ENCODE measurements at places on chromosomes 5 and 9. TPM values are rescaled to one million over a fixed set of nuclear protein-coding genes. Genes with fewer than 3 reads are reported as not detected.

PRLR gene
- 2.2 TPM for polyA plus RNA-seq

IL17B gene
- 1.9 TPM for polyA plus RNA-seq

CCL27 gene
- polyA plus RNA-seq: 0.49 TPM

C9orf57 gene
- polyA plus RNA-seq: not detected

IFNA21 gene
- not detected for polyA plus RNA-seq

CCL28 gene
- polyA plus RNA-seq: 0.59 TPM

IFNA13 gene
- not detected for polyA plus RNA-seq

RGMB gene
- 14.6 TPM for polyA plus RNA-seq

SLC36A3 gene
- not detected for polyA plus RNA-seq

PDCD1LG2 gene
- 0.11 TPM for polyA plus RNA-seq

DNA sequence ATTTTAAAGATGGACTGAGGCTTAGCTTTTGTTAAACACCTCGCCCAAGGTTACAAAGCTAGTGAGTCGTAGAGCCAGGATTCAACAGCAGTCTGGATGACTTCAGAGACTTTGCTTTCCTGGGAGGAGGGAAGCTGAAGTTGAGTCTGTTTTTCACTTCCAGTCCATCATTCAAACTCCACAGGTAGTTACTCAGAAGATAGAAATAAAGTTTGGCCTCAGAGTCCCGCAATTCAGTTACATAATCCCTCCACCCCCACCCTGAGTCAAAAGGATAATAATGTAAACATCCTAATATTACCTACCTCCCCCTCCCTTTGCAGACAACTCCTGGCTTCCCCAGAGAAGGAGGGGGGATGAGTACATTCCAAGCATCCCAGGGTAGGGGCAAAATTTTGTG, 8.1 kb downstream of the HBEGF start:
- DNase-seq: no peak

DNA sequence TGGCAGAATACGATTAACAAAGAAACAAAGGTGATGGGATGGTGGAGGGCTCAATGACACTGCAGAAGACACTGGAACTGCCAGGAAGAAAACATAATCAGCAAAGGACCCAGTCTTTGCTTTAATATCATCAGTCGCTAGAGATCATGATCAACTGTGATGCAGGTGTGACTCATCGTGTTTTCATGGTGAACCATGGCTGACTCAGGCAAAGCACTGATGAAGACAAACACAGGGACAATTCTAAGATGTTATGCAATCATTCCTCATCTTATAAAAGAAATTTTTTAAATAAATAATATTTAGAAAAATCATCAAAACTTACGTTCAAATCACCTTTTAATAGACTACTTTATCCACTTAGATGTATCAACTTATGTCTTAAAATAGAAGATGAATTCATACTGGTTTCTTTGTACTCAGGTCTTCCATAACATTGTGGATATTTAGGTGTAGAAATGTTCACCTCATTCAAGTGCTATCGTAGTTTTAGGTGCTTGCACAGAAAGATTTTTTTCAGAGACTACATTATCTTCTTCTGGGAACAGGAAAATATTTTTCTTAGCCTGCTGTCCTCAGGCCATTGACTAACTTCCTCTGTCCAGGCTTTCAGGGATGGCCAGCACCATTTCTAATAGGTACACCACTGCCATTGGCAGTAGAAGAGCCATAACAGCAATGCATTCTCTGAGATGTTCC, 673.4 kb upstream of the MEF2C start:
- no peak for DNase-seq

- DNase-seq: no peak
Observed at GRCh38 chr9:133533857-133534256, 647 bp upstream of the ADAMTSL2 start.

GRCh38 chr5:147558826-147559225, 49.0 kb upstream of the DPYSL3 start:
- DNase-seq: no peak

GRCh38 chr9:93258419-93258817, 74.5 kb downstream of the WNK2 start:
- peak; percentile 36 for DNase-seq

- no peak for DNase-seq
Observed at GRCh38 chr5:146797658-146798057, 80.9 kb downstream of the PPP2R2B start.

GRCh38 chr9:90894986-90895687, 93.5 kb downstream of the SYK start:
- no peak for DNase-seq

DNA sequence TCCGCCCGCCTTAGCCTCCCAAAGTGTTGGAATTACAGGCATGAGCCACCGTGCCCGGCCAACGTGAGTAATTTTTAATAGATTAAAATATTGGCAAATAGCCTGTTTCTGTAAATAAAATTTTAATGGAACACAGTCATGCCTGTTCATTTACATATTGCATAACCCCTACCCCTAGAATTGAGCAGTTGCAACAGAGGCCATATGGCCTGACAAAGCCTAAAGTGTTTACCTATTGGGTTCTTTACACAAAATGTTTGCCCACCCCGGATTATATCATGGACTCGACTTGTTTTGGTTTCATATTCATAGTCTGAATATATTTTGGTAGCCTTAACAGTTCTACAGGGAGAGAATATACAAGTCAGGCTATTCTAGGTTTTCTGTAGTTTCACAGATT, 5.3 kb downstream of the NSA2 start:
- no peak for DNase-seq

DNA sequence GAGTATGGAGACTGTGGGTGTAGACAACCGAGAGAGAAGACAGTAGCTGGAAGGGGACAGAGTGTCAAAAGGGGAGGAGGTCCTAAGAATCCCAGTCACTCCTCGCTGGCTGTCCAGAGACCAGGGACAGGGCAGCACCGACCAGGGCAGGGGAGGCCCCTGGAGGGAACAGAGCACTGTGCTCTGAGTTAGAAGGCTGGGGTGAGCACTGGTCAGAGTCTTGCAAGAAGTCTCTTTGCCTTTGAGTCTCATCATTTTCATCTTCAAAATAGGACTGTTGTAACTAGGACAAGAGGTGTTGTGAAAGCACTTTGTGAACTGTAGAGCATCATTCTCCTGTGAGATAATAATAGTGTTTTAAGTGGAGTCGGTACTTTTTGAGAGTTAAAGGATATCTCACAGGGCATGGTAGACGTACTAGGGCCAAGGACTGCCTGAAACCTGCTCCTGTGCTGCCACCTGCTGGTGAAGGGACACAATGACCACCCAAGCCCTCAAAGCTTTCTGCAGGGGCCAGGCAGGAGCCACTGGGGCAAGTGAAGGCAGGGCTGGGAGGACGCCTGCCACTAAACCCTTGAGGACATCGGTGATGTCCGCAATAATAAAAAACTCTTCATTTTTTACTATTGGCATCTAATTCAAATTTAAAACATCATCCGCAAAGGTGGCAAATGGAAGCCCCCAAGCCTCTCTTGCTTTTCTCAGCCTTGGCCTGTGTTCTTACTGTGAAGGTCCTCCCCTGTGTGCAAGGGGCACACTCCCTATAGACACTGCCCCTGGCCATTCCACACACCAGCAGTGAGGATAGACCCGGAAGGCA, 28.2 kb downstream of the SLC6A7 start:
- DNase-seq: peak; percentile 82

Measured in left lung (tissue), 14 donors.